ENCODE measurements at places on chromosomes 6 and 20.

DNA sequence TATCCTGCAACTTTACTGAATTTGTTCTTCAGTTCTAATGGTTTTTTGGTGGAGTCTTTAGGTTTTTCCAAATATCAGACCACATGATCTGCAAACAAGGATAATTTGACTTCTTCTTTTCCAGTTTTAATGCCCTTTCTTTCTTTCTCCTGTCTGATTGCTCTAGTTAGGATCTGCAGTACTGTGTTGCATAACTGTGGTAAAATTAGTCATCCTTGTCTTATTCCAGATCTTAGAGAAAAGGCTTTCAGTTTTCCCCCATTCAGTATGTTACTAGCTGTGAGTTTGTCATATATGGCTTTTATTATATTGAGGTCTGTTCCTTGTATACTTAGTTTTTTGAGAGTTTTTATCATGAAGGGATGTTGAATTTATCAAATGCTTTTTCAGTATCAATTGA is 4.3 kb downstream of the MICA start:
- no peak for DNase-seq

DNA sequence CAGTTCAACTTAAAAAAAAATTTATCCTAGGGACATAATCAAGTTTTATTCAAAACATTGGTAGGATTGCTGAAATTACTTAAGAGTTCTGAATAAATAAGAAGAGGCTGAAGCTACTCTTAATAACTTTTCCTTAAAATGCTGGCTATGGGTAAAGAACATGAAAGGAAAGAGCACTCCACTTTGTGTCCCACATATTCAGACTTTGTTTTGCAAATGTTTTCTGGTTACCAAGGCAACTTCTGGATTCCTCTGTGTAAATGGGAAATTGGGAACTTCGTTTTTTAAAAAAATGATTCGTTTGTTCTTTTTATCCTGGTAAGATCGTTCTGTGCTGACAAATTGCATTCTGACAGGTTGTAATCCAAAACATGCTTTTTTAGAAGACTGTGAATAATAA is 115.0 kb downstream of the KIF6 start:
- no peak for DNase-seq

- no peak for DNase-seq
Observed at GRCh38 chr6:38350942-38351341, 288.8 kb downstream of the BTBD9 start.

DNA sequence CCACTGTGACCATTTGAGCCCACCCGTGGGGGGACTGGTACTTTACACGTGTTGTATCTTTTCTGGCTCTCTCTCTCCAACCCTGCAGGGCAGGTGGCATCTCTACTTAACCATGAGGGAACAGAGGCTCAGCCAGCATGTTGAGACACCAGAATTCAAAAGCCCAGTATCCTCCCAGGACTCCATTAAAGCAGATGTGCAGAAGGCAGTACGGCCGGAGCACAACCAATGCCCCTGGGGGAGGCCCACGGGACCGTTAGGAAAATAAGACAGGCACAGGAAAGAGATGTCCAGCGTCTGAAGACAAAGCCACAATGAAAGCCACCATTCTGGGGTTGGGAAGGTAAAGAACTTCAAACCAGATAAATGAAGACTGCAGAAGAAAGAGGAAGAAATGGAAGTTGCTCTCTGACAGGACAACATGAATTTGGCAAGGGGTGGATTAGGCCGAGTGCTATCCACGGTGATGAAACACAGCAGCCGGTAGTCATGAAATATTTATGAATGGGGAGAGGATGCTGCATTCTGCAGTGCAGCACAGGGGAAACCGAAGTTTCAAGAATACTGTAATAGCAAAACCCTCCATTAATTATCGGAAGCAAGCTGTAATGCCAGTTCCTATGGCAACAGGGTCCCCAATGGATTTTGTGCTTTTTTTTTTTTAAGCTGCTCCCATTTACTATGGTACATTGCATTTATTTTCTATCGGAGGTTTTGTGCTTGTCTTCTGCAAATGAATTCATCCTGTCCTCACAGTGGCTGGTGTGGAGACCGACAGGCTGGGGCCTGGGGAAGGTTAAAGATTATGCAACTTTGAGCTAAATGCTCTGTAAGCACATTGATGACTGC is 179.4 kb downstream of the NRN1 start:
- no peak for DNase-seq

GRCh38 chr6:142624978-142625715 is 319.8 kb downstream of the HIVEP2 start:
- DNase-seq = no peak

DNA sequence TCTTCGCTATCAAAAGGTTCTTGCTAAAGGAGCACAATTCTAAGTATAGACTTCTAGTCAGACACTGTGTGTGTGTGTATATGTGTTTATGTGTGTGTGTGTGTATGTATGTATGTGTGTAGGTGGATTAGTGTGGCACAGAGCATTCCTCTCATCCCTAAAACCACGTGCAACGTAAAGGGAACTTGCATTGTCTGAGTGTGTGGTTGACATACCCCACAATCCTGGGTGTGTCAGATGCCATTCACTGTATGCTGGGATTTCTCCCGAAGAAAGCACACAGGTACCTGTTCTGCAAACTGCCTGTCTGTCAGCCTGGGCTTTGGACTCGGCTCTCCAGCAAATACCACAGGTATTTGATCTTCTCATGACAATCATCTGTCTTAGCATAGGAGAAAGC is 42.3 kb upstream of the TBC1D7 start:
- DNase-seq = no peak

All from stimulated activated CD4-positive, alpha-beta T cell treated with anti-CD3 and anti-CD28 coated beads, TNF-alpha, amount 100 ng/mL, for 1 hour (primary cell).